Pancreas (tissue), 10 donors: ENCODE measurements at places on chromosomes 6 and 20. TPM values are rescaled to one million over a fixed set of nuclear protein-coding genes. Genes with fewer than 3 reads are reported as not detected.

Gene TGM2
- 9.2 TPM for polyA plus RNA-seq

Gene GRM4
- 2.2 TPM for polyA plus RNA-seq

Gene TNNC2
- polyA plus RNA-seq = 4.0 TPM

Gene GSTA1
- polyA plus RNA-seq = 73.4 TPM

Gene C2
- 0.63 TPM for polyA plus RNA-seq

Gene SNRNP48
- 6.6 TPM for polyA plus RNA-seq

Gene BPIFB4
- not detected for polyA plus RNA-seq

Gene RAET1L
- not detected for polyA plus RNA-seq

Gene TCF15
- polyA plus RNA-seq = 0.45 TPM
